Left lobe of liver (tissue), 2 donors: ENCODE measurements at places on chromosomes 16 and 17. TPM values are rescaled to one million over a fixed set of nuclear protein-coding genes. Genes with fewer than 3 reads are reported as not detected.

Gene CTRB1
- 9.7 TPM for total RNA-seq

Gene TOM1L2
- 17.6 TPM for total RNA-seq

DNA sequence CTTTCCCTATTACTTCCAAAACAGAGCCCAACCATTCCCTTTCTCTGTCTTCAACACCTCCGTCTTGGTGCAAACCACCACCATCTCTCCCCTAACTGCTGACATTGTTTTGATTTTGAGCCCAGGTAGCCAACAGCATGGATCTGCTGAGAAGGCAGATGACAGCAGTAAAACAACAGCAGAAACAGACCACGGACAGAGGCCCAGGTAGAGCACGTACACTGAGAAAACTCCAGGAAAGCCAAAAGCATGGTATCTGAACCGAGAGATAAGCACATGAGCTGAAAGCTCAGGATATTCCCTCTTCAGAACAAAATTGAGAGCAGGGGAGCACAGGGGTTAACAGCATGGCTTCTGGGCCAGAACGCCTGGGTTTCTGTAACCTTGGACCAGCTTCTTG is 18.9 kb upstream of the MAP3K14 start:
- DNase-seq = peak; percentile 12

- no peak for DNase-seq
Measured at GRCh38 chr16:72226136-72226535, 54.2 kb upstream of the PMFBP1 start.

GRCh38 chr17:79001190-79002020 is 8.2 kb downstream of the CANT1 start:
- peak; percentile 37 for DNase-seq

GRCh38 chr16:17369421-17370222 is 101.1 kb downstream of the XYLT1 start:
- DNase-seq = no peak

DNA sequence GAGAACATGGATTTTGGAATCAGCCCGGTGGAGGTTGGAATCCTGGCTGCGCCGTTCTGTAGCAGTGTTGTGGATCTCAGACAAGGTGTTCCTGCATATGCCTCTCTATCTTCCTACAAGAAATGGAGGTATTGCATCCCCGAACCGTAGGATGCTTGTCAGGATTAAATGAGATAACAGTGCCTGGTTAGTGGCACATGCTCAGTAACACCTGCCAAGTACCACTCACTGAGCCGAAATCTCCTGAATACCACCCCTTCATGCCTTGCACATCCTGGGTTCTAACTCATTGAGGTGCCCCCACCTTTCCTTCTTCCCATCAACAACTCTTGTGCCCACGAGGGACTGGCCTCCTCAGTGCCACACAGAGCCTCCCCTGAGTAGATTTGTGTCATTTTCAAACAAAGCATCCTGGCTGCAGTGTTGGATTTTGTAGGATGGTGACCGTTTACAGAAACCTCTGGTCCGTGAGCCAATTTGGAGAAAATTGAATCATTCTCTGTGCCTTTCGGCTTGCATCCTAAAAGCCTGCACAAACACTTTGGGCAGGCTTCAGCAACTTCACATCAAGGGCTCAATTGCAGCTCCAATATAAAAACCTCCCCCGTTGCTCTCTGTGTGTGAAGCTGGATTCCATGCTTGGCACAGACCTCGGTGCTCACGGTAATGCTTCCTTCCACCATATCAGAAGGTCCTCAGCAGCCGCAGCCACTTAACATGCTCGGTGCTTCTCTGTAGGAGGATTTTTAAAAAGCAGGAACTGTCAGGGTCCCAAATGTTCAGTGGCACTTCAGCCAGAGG is 84.2 kb downstream of the WWOX start:
- DNase-seq = no peak
